ENCODE measurements at places on chromosomes 3 and 15. TPM values are rescaled to one million over a fixed set of nuclear protein-coding genes. Genes with fewer than 3 reads are reported as not detected.

DNA sequence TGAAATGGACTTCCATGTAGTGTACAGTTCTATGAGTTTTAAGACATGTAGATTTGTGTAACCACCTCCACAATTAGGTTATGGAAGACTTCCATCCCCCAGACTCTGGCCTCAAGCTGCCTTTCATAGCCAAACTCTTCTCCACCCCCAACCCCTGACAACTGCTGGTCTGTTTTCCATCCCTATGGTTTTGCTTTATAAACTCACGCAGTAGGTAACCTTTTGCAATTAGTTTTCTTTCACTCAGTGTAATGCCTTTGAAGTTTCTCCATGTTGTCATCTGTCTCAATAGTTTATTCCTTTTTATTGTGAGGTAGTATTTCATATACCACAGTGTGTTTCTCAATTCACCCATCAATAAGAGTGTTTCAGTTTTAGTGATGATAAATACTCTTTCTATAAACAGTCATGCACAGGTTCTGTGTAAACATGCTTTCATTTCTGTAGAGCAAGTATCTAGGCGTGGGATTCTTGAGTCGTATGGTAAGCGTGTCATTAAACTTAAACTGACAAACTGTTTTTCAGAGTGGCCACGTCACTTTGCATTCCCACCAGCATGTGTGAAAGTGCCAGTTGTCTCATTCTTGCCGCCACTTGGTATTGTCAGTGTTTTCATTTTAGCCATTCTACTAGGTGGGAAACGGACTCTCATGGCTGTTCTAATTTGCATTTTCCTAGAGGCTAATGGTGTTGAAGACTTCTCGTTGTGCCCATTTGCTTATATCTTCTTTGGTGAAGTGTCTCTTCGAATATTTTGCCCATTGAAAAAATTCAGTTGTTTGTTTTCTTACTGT, 47.3 kb upstream of the ALDH1A3 start:
- DNase-seq = no peak

GRCh38 chr15:83747050-83747717, 93.3 kb downstream of the ADAMTSL3 start:
- no peak for DNase-seq

GRCh38 chr3:4571690-4572334, 78.7 kb downstream of the ITPR1 start:
- DNase-seq = no peak

DNA sequence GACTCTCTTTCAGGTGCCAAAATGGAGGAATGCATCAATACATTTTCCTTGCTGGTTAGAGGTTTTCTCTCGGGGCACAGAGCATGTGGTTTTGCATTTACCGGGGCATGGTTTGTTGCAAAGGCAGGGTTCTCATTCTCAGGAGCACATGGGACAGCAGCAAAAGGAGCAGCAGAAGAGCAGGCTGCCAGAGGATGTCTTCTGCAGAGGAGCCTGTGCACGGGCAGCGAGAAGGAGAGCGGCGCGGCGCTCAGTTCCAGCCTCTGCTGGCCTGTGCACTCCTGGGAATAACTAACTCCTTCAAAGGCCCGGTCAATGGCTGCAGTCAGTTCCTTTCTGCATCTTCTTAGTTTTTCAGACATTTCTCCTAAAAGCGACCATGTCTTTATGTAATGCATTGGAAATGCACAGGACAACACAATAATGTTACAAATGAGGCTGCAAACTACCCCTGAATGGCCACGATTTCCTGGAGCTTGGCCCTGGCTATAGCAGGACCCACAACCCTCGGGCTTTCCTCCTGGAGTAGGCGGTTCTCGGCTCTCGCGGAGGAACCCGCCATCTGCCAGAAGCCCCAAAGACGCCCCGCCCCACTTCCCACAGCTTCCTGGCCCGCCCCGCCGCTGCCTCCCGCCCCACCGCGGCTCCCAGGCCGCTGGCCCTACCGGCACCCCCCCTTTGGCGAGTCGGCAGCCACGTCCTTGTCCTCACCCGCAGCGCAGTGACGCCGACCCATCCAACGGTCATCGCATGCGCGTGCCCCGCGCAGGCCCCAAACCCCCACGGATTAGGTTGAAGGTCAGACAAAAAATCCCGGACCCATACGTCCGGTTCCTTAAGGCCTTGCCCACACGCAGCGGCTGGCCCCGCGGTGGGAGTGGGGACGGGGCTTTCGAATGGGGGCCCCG, at the start of gene C3orf62:
C3orf62 (minus strand) TSS at position 758 of the 908 bp plus-strand sequence; CDS start at position 398, 360 bp downstream.
- peak; percentile 85 for DNase-seq

DNA sequence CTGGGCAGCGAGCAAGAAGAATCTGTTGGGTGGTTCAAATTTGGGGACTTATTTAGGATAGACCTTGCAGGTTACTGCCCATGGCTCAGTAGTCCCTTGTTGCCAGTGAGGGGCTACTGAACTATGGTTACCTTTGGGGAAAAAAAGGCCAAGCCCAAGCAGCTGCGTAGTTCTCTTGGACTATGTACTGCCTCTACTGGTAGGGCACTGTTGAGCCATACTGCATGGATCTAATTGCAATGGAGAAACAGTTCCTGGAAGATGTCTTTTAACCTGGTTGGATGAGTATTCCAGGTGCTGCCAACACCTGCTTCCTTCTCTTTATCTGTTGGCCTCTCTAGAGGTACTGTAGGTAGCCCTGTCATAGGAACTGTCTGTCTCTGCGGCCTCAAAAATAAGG, 671.9 kb upstream of the CBLB start:
- no peak for DNase-seq

TAMM41 gene
- 8.9 TPM for total RNA-seq

STRIT1 gene
- not detected for total RNA-seq

ZDHHC19 gene
- total RNA-seq = not detected

IQCH gene
- 1.4 TPM for total RNA-seq

MEIS2 gene
- 17.3 TPM for total RNA-seq

SRGAP3 gene
- total RNA-seq = 27.7 TPM

GABRR3 gene
- not detected for total RNA-seq

All from lower leg skin (tissue), 4 donors.